Right atrium auricular region (tissue), 2 donors: ENCODE measurements at places on chromosomes 1 and 21. TPM values are rescaled to one million over a fixed set of nuclear protein-coding genes. Genes with fewer than 3 reads are reported as not detected.

DNA sequence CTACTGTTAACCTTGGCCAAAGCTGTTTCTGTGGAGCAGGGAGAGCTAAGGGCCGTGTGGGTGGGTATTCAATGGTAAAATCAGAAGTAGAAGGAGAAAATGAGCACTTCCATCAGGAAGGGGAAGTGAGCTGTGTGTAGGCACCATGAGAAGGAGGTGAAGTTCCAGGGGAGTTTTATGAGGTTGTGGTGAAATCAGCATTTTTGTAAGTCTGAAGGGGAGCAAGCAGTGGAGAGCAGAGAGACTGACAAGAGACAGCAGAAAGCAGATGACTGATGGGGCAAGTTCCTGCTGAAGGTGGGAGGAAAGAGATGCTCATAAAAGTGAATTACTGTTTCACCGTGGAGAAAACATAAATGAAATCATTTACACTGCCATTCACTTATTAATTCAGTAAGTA is 2.7 kb upstream of the GPR88 start:
- DNase-seq: no peak

DNA sequence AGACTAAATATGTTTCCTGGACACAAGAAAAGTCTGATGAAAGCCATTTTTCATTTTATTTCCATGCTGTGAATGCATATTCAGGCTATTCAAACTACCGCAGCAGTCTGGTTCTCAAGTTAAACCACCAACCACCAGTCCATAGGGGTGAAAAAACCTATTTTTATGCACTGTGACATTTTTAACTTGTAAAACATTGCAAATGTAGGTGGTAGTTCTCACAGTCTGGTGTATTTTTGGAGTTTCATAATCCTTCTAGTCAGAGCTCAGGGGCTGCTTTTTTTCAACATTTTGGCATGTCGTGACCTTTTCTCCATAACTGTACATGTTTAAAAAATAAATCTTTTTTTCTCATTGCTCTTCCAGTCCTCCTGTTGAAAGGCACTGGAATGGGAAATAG is 907.6 kb upstream of the ADGRL2 start:
- no peak for DNase-seq

GRCh38 chr1:48552903-48553606 is 81.1 kb upstream of the SPATA6 start:
- DNase-seq: no peak

- no peak for DNase-seq
Observed at GRCh38 chr1:60831780-60832179, 250.6 kb upstream of the NFIA start.

TMCO1 gene
- total RNA-seq: 48.0 TPM

DNA sequence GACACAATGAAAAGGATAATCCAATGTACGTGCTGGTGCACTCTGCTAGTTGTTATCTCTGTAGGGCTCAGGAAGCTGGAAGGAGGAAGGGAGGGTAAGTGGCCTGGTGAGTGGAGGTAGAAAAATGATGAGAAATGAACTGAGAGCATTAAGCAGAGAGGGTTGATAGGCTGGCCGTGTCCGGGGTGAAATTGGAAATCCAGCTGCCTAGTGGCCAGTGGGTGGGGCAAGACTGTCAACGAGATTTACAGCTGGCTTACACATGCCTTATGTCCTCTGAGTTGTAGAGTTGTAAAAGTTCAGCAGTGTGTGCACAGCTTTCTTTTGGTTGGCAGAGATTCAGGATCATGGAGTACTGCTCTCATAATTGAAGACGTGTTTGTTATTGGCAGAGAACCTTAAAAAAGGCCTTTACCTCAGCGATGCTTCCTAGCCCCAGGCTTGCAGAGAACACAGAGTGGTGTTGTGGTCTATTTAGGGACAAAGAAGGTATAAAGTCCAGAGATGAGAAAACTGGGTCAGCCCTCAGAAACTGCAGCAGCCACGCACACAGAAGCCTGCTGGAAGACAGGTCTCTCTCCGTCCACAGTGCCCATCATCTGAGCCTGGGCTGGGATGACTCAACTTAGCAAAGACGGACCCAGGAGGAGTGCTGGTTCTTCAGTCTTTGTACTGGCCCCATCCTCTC is 132.4 kb downstream of the EDEM3 start:
- peak; percentile 91 for DNase-seq

DNA sequence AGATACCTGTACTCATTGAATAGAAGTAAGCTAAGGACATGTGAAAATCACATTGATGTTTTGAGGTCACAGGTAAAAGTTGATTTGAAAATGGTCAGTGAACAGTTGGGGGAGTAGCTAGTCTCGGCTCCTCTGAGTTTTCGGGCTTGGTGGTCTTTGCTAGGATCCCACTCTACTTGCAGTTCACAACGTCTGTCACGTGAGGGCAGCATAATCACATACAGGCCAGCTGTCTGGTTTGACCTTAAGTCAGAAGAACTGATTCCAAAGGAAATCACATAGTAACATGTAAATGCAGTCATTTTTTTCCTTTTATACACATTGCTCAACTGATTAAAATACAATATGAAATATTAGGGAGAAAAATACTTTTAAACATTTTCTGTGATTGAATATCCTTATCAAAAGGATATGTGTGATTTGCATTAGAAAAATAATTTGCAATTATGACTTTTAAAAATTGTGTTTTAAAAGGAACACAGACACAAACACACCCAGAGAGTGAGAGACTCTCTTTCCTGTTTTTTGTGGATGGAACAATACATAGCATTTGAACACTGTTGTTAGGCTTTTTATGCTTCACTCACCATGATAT is 21.8 kb upstream of the PDC start:
- peak; percentile 63 for DNase-seq

GRCh38 chr1:177872308-177872900 is 97.5 kb downstream of the SEC16B start:
- no peak for DNase-seq
